Esophagus squamous epithelium (tissue), 5 donors: ENCODE measurements at places on chromosomes 16 and 17. TPM values are rescaled to one million over a fixed set of nuclear protein-coding genes. Genes with fewer than 3 reads are reported as not detected.

DNA sequence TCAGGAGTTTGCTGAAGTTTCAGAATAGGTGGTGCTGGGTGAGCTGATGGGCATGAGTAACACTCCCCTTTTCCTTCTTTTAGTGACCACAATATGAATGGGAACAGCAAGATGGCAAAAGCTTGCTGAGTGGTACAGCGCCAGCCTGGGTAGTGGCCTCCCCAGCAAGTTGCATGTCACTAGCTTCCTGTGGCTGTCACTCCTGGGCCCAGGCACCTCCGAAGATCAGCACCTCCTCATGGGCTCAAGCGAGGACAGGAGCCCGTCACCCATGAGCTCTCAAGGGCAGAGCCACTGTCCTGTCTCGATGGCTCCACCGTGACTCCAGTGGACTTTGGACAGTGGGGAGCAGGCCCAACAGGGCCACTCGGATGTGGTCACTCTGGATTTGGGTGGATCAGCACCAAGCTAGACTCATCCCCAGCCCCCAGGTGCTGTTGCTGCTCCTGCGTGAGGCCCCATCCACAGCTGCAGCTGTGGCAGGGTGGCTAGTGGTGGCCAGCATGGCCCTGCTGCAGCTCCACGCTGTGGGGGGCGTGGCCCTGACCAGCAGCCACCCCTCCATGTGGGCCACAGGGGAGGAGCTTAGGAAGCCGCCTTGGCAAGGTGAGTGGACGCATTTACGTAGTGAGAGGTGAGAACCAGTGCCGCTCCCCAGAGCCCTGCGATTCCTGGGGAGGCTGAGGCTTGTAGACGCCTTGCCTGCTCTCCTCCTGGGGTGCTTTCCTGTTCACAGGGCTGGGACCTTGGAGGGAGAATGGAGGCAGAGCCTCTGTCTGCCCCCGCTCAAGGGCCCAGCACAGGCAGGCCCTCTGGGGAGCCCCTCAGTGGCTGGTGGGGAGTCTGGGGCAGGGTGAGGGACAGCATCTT is 13.6 kb upstream of the DNASE1 start:
- no peak for DNase-seq
- no peaks in the 10 kb centered on the region for H3K27me3 ChIP-seq
- no peak overlapping the region for H3K27ac ChIP-seq
- H3K36me3 ChIP-seq: no peaks in the 10 kb centered on the region
- H3K4me3 ChIP-seq: no peak overlapping the region
- H3K4me1 ChIP-seq: no peaks in the 10 kb centered on the region

- H3K4me1 ChIP-seq: no peaks in the 10 kb centered on the region
- DNase-seq: no peak
- no peak overlapping the region for H3K27ac ChIP-seq
- H3K36me3 ChIP-seq: no peaks in the 10 kb centered on the region
- H3K4me3 ChIP-seq: no peak overlapping the region
Measured at GRCh38 chr17:22374741-22375140, 682.4 kb downstream of the KCNJ18 start.

- peaks cover 15% of the 10 kb centered on the region for H3K27me3 ChIP-seq
- peaks cover 10% of the 10 kb centered on the region for H3K4me1 ChIP-seq
- no peak for DNase-seq
- H3K4me3 ChIP-seq: no peak overlapping the region
- peak overlapping the region; percentile 11 for H3K27ac ChIP-seq
Measured at GRCh38 chr16:66954097-66954659, 6.9 kb upstream of the CES3 start.

DNA sequence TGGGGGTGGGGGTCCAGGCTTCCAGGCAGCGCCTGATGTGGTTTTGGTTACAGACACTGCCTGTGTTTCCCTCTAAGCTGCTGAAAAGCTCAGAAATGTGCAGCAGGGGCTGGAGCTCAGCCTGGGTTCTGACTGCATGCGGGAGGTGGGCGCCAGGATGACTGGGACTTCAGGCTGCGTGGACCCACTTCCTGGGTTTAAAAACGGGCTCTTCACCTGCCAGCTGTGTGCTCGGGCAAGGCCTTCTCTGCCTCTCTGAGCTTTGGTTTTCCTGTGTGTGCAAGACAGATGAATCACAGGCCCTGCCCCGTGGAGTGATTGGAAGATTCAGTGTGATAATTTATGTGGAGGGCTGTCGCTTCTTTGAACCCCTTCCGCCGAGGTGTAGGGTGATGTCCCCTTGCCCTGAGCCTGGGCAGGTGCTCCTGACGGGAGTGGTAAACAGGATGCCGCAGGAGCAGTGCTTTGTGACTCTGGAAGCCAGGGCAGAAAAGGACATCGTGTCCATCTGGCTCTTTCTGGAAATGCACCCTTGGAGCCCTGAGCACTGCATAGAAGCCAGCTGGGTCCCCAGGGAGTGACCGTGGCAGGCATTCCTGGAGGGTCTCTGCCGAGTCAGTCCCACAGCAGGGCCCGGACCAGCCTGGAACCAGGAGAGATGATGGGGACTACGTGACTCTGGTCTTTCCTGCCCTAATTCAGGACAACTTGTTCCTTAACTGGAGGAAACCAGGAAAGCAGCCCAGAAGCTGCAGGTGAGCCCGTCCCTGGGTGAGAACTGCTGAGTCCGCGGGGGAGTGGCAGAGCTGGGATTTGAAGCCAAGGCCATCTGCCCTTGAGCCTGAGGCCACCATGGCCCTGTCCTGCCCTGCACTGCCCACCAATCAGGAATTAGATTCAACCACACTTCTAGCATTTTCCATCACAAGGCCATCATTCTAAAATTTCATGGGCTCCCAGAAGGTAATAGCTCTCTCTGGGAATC is 28.5 kb upstream of the SLC7A5 start:
- no peaks in the 10 kb centered on the region for H3K27me3 ChIP-seq
- H3K4me3 ChIP-seq: no peak overlapping the region
- H3K36me3 ChIP-seq: no peaks in the 10 kb centered on the region
- DNase-seq: no peak

C16orf87 gene
- 7.4 TPM for total RNA-seq

DNA sequence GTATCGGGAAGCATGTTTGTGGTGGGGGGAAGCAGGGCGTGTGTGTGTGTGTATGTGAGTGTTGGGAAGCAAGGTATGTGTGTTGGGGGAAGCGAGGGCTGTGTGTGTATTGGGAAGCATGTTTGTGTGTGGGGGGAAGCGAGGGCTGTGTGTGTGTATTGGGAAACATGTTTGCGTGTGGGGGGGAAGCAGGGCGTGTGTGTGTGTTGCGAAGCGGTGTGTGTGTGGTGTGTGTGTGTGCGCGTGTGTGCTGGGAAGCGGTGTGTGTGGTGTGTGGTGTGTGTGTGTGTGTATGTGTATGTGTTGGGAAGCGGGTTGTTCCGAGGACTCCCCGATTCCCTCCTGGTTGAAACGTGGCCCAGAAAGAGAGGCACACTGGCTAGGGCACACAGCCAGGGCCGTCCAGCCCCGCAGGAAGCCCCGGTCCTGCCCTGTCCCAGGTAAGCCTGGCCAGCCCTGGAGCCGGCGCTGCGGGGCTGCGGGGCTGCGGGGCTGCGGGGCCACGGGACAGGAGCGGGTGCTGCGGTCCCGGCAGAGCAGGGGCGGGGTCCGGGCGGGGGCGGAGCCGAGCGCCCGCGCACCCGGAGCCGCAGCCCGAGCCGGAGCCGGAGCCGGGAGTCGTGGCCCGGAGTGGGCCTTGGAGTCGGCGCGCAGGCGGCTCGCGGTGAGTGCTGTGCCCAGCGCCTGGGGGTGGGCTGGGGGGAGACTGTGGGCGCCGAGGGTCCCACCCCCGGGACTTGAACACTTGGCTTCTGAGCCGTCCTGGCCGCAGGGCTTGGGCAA is at the start of gene NOD2:
NOD2 (plus strand) TSS at position 608 of the 783 bp plus-strand sequence. CDS start 5,890 bp downstream, outside the sequence.
- no peak for DNase-seq
- peak within 1 kb of the TSS; percentile 68 for H3K4me3 ChIP-seq
- peak within 1 kb of the TSS; percentile 50 for H3K27ac ChIP-seq
- no peaks in the 10 kb centered on the region for H3K27me3 ChIP-seq
- H3K36me3 ChIP-seq: no peaks in the 10 kb centered on the region
- peaks cover 38% of the 10 kb centered on the region for H3K4me1 ChIP-seq

GRCh38 chr16:7888411-7888810 is 555.8 kb downstream of the RBFOX1 start:
- H3K27me3 ChIP-seq: no peaks in the 10 kb centered on the region
- H3K4me3 ChIP-seq: no peak overlapping the region
- no peak overlapping the region for H3K27ac ChIP-seq

- no peak overlapping the region for H3K4me3 ChIP-seq
- peaks cover 17% of the 10 kb centered on the region for H3K4me1 ChIP-seq
- H3K36me3 ChIP-seq: peaks cover 65% of the 10 kb centered on the region
- DNase-seq: no peak
- no peaks in the 10 kb centered on the region for H3K27me3 ChIP-seq
- no peak overlapping the region for H3K27ac ChIP-seq
Measured at GRCh38 chr17:82056729-82057621, 5.3 kb downstream of the GPS1 start.

DHRS7B gene
- 32.4 TPM for total RNA-seq

DNA sequence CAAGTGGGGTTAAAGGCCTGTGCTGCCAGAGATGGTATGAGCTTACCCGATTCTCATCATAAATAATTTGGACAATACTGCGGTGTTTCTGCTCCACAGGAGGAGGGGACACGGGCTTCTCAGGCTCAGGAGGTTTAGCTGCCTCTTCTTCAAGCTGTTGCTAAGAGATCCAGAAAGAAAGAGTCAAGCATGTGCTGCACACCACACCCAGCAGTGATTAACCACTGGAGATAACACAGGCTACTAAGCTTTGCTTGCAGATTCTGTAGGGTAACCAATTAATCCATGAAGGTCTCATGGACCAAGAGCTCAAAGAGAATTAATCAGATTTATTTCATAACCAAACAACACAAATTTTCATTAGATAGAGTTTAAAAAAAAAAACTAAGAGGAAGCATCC is 56.6 kb downstream of the NCOR1 start:
- no peaks in the 10 kb centered on the region for H3K27me3 ChIP-seq
- H3K36me3 ChIP-seq: peaks cover 79% of the 10 kb centered on the region
- peaks cover 5% of the 10 kb centered on the region for H3K4me1 ChIP-seq
- no peak overlapping the region for H3K4me3 ChIP-seq

DNA sequence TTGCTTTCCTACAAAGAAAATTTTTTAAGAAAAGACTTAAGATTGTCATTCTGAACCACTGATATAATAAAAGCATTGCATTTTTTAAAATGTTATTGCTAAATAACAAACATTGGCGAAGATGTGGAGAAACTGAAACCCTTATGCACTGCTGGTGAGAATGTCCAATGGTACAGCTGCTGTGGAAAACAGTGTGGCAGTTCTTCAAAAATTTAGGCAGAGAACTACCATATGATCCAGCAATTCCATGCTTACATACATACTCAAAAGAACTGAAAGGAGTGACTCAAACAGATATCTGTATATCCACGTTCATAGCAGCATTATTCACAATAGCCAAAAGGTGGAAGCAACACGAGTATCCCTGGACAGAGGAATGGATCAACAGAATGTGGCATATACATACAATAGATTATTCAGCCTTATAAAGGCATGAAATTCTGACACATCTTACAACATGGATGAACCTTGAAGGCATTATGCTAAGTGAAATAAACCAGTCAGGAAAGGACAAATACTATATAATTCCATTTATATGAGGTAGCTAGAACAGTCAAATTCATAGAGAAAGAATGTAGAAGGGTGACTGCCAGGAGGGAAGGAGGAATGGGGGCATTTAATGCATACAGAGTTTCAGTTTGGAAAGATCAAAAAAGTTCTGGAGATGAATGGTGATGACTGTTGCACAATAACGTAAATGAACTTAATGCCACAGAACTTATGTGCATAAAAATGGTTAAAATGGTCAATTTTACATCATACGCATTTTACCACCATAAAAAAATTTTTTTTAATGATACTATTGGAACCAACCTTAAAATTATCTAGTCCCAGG is 92.1 kb downstream of the CACNG1 start:
- no peak for DNase-seq
- no peak overlapping the region for H3K27ac ChIP-seq
- no peak overlapping the region for H3K4me3 ChIP-seq
- H3K4me1 ChIP-seq: no peaks in the 10 kb centered on the region

GRCh38 chr17:57966875-57967274 is 11.7 kb upstream of the CUEDC1 start:
- H3K4me1 ChIP-seq: no peaks in the 10 kb centered on the region
- H3K36me3 ChIP-seq: no peaks in the 10 kb centered on the region
- no peak for DNase-seq
- H3K27ac ChIP-seq: no peak overlapping the region

MT1E gene
- 78.0 TPM for total RNA-seq

GHDC gene
- total RNA-seq: 22.0 TPM

ADAP2 gene
- total RNA-seq: 3.0 TPM

DNA sequence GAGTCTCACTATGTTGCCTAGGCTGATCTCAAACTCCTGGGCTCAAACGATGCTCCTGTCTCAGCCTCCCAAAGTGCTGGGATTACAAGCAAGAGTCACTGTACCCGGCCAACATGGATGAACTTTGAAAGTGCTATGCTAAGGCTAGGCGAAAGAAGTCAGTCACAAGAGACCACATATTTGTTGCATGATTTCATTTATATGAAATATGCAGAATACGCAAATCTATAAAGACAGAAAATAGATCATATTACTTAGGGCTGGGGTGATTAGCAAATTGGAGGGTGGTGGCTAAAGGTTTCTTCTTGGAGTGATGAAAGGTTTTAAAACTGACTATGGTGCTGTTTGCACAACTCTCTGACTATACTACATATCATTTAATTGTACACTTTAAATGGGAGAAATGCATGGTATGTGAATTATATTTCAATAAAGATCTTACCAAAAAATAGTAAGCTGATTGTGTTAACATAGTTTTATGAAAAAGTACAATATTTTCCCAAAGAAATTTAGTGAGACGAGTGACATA is 1.2 kb upstream of the FLYWCH1 start:
- peaks cover 14% of the 10 kb centered on the region for H3K4me1 ChIP-seq
- no peak for DNase-seq
- no peak overlapping the region for H3K27ac ChIP-seq
- H3K4me3 ChIP-seq: no peak overlapping the region
- H3K27me3 ChIP-seq: no peaks in the 10 kb centered on the region

MAPT gene
- total RNA-seq: 0.44 TPM

SMARCD2 gene
- 140 TPM for total RNA-seq

- H3K4me1 ChIP-seq: peaks cover 97% of the 10 kb centered on the region
- DNase-seq: no peak
- peak overlapping the region; percentile 98 for H3K27ac ChIP-seq
- peaks cover 24% of the 10 kb centered on the region for H3K27me3 ChIP-seq
- H3K4me3 ChIP-seq: peak overlapping the region; percentile 82
- H3K36me3 ChIP-seq: peaks cover 13% of the 10 kb centered on the region
Measured at GRCh38 chr17:41784207-41784744, 2.2 kb downstream of the JUP start.

DNA sequence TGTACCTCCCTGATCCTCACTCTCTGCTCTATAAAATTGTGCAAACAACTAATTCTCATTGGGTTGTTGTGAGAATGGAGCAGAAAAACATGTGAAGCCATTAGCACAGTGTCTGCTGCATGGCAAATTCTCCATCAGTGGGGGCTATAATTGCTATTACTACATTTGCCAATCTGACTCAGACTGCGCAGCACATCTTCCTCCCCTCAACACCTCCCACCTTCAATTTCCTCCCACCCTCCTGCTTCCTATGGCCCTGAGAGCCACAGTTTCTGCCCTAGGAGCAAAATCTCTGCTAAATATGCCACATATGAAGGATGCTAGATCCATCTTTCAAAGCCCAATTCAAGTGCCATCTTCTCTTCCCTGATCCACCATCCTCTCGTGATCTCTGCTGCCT is 37.0 kb downstream of the ABCC12 start:
- no peak overlapping the region for H3K4me3 ChIP-seq
- peaks cover 27% of the 10 kb centered on the region for H3K27me3 ChIP-seq
- no peaks in the 10 kb centered on the region for H3K4me1 ChIP-seq
- H3K27ac ChIP-seq: no peak overlapping the region
- DNase-seq: no peak
